ENCODE measurements at places on chromosomes 11 and 22.

GRCh38 chr11:7668464-7668863 is 4.8 kb downstream of the CYB5R2 start:
- DNase-seq: no peak

DNA sequence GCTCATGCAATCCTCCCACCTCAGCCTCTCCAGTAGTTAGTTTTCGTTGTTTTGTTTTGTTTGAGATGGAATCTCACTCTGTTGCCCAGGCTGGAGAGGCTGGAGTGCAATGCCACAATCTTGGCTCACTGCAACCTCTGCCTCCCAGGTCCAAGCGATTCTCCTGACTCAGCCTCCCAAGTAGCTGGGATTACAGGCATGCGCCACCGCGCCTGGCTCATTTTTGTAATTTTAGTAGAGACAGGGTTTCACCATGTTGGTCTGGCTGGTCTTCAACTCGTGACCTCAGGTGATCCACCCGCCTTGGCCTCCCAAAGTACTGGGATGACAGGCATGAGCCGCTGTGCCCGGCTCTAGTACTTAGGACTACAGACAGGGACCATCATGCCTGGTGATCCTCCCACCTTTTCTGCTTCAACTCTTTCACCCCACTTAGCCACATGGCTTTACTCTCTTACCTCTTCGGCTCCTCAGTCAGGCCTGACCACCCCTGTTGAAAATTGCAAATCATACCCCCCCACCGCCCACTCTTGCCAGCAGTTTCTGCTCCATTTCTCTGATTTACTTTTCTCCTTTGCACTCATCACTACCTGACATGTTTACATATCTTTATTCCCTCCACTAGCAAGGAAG is 157.1 kb upstream of the GRK3 start:
- DNase-seq: no peak

- no peak for DNase-seq
Observed at GRCh38 chr11:70844387-70844786, 408.0 kb downstream of the SHANK2 start.

DNA sequence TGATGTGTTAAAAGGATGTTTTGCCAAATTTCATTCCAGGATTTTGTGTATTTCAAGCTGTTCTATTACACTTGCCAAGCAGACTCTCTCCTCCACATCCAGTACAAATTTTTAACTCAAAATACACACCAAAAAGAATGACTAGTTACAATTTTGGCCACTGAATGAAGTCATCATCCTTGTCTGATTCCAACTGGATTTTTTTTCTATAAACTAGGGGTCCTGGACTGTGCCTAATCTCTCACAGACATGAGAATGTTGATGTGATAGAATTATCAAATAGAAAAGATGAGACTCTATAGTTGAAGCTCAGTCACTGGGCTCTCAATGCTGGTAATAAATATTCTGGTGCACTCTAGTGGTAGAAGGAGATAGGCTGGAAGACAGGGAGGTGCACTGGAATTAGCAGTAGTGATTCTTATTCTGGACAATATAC is 85.8 kb downstream of the FANCF start:
- DNase-seq: peak; percentile 6

DNA sequence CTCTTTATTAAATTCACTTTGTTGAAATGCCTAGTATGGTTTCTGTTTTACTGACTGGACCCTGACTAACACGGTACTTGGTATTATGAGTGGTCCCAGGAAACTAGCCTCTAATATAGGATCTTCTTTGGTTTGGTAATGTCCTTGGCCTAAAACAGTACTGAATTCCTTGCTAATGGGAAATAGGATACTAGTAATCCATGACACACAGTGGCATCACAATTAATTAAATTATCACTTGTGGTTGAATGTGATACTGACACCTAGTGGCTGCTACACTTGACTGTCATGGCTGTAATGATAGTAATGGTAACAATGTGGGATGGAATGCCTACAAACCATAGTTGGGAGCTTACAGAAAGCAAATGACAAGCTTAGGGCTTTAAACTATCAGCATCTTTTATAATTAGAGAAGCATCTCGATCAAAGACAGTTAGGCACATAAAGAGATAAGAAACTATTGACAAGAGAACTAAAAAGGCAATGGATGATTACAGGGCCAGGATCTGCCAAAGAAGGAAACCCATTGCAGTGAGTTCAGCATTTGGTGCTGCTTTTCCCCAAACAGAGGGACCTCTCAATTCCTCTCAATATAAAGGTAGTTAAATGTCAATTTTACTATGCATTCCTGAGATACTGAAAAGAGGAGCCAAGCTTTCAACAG is 8.6 kb downstream of the DNHD1 start:
- DNase-seq: peak; percentile 71

DNA sequence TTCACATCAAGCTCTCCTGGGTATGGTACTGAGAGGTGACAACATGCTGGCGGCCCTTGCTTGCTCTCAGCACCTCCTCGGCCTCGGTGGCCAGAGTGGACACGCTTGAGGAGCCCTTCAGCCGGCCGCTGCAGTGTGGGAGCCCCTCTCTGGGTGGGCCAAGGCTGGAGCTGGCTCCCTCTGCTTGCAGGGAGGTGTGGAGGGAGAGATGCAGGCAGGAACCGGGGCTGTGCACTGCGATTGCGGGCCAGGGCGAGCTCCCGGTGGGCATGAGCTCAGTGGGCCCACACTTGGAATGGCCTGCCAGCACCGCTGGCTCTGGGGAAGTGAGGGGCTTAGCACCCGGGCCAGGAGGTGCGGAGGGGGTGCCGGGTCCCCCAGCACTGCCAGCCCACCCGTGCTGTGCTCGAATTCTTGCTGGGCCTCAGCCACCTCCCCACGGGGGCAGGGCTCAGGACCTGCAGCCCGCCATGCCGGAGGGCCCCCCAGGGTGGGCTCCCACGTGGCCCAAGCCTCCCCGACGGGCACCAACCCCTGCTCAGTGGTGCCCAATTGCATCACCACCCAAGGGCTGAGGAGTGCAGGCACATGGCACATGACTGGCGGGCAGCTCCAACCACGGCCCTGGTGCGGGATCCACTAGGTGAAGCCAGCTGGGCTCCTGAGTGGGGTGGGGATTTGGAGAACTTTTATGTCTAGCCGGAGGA is 106.2 kb downstream of the RAB38 start:
- no peak for DNase-seq

DNA sequence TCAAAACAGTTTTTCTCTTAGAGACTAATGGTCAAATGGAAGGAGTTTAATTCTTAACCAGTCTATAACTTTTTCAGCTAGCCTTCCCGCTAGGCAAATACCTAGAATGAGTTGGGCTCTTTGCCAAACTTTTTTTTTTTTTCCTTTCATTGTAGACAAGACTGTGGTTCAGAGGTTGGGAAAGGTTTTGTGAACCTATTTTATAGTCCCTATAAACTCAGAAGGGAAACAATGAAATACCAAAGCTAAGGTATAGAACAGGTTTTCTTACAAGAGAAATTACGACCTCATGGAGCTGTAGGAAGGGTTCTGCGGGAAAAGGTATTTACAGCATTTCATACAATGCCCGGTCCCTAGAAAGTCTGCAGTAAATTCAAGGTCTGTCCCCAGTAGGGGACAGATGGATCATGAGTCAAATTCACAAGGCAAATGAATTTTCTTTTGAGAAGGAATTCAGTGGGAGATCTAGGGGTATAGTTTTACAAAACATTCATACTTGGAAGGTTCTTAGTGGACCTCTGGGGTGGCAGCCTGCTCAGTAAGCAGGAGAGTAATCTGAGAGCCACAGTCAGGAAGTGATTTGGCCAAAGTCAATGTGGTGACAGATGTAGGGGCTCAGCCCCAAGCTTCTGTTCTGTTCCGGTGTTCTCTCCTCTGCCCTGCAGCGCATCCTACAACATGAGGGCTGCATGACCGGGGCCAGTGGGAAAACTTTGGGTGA is 146.8 kb downstream of the DBX1 start:
- peak; percentile 27 for DNase-seq

- no peak for DNase-seq
Observed at GRCh38 chr22:44166498-44167276, 14.0 kb upstream of the PARVG start.

- DNase-seq: no peak
Observed at GRCh38 chr11:113090716-113091480, 129.7 kb downstream of the NCAM1 start.

DNA sequence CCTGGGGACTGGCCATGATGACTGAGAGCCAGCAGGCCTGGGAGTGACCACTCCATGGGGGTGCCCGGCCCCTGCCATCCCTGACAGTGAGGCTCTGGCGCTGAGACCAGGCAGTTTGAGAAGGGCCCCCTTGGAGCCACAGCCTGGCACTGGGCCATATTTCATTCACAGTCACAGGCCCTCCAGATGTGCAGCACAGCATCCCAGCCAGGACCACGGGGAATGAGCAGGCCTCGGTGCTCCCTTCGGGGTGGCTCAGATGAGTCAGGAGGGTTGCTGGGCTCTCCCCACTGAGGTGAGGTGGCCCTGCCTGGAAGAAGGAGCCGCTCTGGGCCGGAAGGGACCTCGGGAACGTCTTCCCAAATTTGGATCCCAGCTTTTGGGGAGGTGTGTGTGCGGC is 53.0 kb downstream of the GRAMD4 start:
- no peak for DNase-seq

Data from hematopoietic multipotent progenitor cell treated with erythropoietin and hydrocortisone succinate and interleukin-3 and kit ligand, for 8 days (in vitro differentiated cells).